ENCODE measurements at places on chromosomes 2 and 18. TPM values are rescaled to one million over a fixed set of nuclear protein-coding genes. Genes with fewer than 3 reads are reported as not detected.

NETO1 gene
- total RNA-seq: not detected

CDH19 gene
- 0.97 TPM for total RNA-seq

CACNB4 gene
- total RNA-seq: 0.08 TPM

PIGN gene
- total RNA-seq: 7.5 TPM

NFU1 gene
- 45.4 TPM for total RNA-seq

FIGN gene
- total RNA-seq: 2.0 TPM

KIAA2012 gene
- total RNA-seq: not detected

EHD3 gene
- total RNA-seq: 7.3 TPM

RND3 gene
- 46.2 TPM for total RNA-seq

MYO7B gene
- total RNA-seq: 0.09 TPM

CCBE1 gene
- 15.7 TPM for total RNA-seq

TMEM17 gene
- 4.6 TPM for total RNA-seq

MEP1B gene
- total RNA-seq: not detected

ARHGEF4 gene
- total RNA-seq: 7.4 TPM

HJURP gene
- total RNA-seq: 61.5 TPM

EPB41L3 gene
- 0.41 TPM for total RNA-seq

NCK2 gene
- 22.5 TPM for total RNA-seq

TUBB8B gene
- not detected for total RNA-seq

SLC9A4 gene
- total RNA-seq: not detected

FHOD3 gene
- 2.4 TPM for total RNA-seq

KHK gene
- total RNA-seq: 10.4 TPM

DNAJC5G gene
- total RNA-seq: not detected

NDC80 gene
- total RNA-seq: 12.8 TPM

UGT1A3 gene
- total RNA-seq: not detected

NRBP1 gene
- total RNA-seq: 138 TPM

EML6 gene
- total RNA-seq: 1.5 TPM

LRRTM4 gene
- not detected for total RNA-seq

STARD6 gene
- total RNA-seq: not detected

PTH2R gene
- not detected for total RNA-seq

SERPINB4 gene
- 0.08 TPM for total RNA-seq

CHRNA1 gene
- not detected for total RNA-seq

MERTK gene
- 1.9 TPM for total RNA-seq

LRRC30 gene
- not detected for total RNA-seq

MPV17 gene
- 95.8 TPM for total RNA-seq

TUBA3E gene
- total RNA-seq: 3.6 TPM

DNAH6 gene
- 0.05 TPM for total RNA-seq

CD8A gene
- total RNA-seq: 0.60 TPM

ESPNL gene
- total RNA-seq: 0.15 TPM

CFAP65 gene
- 0.48 TPM for total RNA-seq

SERPINB10 gene
- total RNA-seq: not detected

QPCT gene
- 20.4 TPM for total RNA-seq

ATG16L1 gene
- total RNA-seq: 39.9 TPM

STAT4 gene
- 3.2 TPM for total RNA-seq

EIF2B4 gene
- 61.0 TPM for total RNA-seq

TMEM198 gene
- total RNA-seq: 1.3 TPM

RABL2A gene
- total RNA-seq: 10.3 TPM

ALK gene
- not detected for total RNA-seq

LYG2 gene
- not detected for total RNA-seq

DSG4 gene
- not detected for total RNA-seq

DSC3 gene
- total RNA-seq: 1.6 TPM

ATP5F1A gene
- 309 TPM for total RNA-seq

LINC00305 gene
- not detected for total RNA-seq

CTLA4 gene
- total RNA-seq: not detected

AGAP1 gene
- total RNA-seq: 22.4 TPM
